ENCODE measurements at places on chromosomes 1 and 21.

- DNase-seq = no peak
Observed at GRCh38 chr1:208868554-208868953, 624.4 kb upstream of the PLXNA2 start.

DNA sequence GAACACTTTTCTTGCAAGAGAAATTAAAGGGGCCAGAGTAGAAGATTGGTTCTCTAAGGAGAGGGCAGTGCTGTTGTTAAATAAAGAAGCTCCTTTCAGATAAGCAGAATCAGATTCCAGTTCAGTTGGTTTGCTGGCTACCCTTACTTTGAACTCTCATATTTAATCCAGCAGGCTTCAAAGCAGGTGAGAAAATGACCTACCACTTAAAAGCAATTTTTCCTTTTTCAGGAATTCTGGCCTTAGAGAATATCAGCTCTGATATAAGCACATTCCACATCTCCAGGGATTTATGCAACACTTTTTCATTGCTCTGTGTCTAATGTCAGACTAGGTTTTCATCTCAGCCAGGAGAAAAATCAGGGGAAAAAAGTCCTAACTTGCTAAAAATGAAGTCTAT is 28.7 kb downstream of the WNT2B start:
- DNase-seq = no peak

DNA sequence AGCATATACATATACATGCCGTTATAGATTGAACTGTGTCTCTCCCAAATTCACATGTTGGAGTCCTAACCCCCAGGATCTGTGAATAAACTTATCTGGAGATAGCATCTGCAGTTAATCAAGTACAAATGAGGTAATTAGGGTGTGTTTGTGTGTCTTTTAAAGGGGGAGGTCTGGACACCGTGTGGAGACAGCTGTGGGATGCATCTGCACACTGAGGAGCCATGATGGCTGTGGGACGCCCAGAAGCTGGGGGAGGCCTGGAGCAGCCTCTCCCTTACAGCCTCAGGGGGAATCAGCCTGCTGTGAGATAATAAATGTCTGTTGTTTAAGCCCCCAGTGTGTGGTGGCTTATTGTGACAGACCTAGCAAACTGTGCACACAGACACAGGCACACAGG is 51.8 kb upstream of the COL18A1 start:
- no peak for DNase-seq

DNA sequence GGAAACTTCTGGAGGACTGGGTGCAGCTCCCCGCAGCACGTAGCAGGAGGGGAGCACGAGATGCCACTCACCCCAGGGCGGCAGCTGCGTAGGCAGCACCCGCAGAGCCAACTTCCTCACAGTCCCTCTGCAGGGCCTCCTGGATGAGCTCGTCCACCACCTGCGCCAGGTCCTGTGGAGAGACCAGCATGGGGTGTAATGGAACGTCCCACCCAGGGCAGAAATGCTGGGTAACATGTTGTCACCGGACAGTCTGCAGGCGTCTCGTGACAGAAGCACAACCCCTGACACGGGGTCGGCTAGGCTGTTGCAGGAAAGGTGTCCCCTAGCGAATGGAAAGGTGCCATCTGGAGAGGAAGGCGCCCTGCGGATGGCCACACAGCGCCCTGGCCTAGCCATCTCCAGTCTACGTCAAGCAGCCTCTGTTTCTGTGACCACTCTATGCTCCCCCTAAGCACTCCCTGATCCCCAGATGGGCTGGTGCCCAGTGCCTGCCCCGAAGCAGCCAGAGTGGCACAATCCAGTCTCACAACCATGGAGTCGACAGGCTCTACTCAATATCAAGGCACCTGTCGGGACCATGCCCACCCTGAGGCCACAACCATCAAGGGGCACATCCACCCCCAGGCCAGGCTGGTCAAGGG is 21.2 kb downstream of the MCM3AP start:
- no peak for DNase-seq

DNA sequence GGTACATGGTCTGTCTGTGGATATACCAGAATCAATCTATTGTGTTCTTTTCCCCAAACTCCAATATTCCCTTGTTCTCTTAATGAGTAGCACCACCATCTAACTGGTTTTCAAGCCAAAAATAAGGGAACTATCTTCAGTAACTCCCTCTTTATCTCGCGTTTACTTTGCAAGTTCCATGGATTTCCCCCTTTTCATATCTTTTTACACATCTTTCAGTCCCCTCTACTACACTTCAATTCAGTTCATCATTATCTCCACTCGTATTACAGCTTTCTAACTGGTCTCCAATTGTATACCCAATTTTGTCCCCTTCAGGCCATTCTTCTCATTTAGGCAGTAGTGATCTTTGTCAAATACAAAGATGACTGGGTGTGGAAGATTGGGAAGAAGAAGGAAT is 4.1 kb upstream of the TMCO1 start:
- no peak for DNase-seq

DNA sequence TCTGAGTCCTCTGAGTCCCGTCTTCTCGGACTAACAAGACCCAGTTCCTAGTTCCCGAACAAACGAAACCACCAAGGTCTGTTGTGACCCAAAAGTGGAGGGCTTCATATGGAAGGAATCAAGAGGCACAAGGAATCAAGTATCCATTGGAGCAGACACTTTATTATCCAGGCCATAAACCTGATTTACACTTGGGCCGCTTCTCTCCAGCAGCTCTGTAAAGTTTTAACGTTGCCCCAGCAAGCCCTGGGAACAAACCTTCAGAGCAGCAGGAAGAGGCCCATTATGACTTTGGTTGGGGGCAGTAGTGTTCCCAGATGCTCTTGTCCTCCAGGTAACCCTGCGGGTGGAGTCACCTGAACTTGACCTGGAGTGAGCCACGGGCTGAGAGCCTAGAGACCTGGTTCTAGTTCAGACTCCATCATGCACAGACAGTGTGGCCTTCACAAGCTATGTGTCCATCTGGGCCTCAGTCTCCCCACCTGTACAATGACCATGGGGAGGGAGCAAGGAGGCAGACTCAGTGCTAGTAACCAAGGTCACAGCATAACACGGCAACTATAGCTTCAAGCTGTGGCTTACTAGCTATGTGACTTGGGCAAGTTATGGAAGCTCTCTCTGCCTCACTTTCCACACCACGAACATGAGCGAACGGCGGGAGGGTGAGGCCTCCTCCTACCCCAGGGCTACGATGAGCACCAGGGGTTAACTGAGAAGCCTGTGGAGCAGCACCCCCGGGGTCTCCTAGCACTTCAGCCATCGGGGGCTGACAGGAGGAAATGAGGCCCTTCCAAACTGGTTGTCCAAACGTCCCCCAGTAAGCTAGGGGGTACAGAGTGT is 95.7 kb downstream of the GLIS1 start:
- DNase-seq = no peak

- no peak for DNase-seq
Observed at GRCh38 chr1:30166174-30166573, 557.2 kb downstream of the MATN1 start.

DNA sequence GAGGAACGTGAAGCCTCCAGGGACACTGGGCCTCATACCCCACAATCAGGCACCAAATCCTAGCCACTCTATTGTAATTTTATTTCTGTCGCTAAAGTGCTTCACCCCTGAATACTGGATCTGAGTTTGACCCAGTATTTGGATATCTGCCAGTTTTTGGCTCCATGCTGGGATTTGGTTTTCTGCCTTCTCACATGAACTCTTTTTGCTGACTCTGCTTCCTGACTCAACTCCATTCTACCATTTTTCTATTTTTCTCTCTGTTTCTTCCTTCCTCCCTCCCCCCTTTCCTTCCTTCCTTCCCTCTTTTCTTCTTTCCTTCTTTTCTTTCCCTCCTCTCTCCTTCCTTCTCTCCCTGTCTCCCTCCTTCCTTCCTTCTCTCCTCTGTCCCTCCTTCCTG is 151.3 kb upstream of the GJB5 start:
- no peak for DNase-seq

DNA sequence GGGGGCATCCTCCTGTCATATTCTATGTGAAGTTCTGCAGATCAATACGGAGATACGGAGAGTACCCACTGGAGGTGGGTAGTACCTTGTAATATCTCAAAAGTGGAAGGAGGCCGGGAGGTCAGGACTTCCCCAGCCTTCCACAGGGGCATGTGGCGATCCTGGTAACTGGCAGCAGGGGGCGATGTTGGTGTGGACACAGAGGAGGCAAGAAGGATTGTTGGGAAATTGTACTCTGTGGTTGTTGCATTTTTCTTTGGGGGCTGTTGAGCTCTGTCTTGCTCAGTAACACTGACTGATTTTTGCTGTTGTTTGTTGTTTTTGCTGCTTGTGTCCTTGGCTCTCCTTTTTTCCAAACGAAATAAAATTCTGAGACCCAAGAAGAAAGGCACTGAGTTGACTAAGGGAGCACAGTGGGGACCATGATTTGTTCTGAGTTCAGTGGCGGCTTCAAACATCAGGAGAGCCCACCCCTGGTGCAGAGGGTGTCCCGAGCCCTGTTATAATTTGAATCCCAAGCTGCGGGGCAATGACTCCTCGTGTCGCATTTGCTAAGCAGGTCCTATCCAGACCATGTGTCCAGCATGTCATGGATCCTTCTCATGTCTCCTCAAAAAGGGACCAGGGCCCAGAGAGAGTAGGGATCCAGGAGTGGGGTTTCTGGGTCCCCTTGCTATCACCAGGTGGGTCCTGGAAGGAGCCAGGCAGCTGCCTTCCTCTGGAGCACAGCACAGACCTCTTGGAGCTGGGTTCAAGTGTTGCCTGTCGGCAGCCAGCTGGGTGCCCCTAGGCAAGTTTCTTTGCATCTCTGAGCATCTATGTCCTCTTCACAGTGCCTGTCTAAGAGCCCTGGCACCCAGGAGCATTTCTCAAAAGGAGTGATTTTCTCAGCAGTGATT is 22.8 kb downstream of the LHX4 start:
- DNase-seq = peak; percentile 67

- no peak for DNase-seq
Observed at GRCh38 chr1:239831577-239832355, 259.9 kb upstream of the FMN2 start.

DNA sequence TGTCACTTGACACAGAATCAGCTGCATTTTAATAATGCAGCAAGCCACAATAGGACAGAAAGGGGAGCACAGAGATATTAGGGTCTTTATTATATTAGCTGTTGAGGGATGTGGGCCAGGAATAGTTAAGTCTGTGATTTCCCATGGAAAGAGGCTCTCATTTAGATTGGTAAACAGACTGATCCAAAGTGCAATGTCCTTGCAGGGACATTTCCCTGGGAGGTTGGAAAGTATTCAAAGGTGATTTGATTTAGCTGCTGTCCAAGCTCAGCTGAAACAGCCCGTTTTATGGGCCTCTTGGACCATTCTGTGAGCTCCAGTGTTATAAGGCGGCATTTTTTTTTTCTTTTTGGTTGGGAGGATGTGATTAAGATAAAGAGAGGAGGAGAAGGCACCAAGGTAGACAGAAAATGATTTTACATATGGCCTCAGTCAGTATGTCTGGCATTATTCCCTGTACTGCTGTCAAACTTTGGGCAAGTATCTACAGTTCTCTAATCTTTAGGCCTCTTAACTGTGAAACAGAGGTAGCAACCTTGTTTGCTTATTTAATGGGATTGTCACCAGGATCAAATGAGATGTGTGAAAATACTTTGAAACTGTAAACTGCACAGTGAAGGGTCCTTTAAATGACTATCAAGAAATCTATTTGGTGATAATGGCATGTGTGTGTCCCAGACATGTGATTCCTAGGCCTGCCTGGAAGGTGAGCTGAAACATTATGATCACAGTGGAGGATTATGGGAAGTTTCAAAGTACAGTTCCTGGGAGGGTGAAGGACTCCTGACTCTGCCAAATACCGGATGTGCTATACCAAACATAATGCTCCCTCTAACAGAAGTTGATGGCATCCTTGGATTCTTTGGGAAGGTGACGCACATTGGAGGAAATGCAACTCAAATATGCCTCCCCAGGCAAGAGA is 62.2 kb downstream of the NOS1AP start:
- no peak for DNase-seq

- DNase-seq = no peak
Observed at GRCh38 chr1:75373542-75374159, 237.3 kb downstream of the SLC44A5 start.

DNA sequence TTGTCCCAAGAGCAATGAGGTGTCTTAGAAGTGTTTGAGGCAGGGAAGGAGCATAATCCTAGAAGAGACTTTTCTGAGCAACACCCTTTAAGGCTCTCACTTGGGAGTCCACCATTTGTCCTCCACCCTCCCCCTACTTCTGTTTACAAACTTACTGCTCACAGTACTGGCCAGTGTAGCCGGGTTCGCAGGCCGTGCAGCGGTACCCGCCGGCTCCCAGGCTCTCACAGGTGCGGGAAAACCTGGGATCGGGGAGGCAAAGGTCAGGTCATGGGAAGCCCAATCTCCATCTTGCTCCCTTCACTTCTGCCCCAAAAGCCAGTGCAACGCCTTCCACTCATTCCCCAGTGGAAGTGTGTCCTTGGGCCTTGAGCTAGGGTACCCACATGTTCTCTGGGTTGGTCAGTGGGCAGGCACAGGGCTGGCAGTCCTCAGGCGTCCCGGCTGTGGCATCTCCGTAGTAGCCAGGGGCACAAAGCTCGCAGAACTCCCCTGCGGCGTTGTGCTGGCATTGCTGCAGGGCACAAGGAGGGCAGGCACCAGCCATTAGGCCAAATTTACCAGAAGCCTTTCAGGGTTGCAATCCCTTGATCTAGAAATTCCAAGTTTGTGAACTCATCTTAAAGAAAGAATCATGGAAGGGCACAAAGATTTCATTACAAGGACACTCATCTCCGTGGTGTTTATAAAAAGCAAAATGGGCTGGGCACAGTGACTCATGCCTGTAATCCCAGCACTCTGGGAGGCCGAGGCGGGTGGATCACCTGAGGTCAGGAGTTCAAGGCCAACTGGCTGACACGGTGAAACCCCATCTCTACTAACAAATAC is 49.8 kb downstream of the LDLRAD2 start:
- no peak for DNase-seq

DNA sequence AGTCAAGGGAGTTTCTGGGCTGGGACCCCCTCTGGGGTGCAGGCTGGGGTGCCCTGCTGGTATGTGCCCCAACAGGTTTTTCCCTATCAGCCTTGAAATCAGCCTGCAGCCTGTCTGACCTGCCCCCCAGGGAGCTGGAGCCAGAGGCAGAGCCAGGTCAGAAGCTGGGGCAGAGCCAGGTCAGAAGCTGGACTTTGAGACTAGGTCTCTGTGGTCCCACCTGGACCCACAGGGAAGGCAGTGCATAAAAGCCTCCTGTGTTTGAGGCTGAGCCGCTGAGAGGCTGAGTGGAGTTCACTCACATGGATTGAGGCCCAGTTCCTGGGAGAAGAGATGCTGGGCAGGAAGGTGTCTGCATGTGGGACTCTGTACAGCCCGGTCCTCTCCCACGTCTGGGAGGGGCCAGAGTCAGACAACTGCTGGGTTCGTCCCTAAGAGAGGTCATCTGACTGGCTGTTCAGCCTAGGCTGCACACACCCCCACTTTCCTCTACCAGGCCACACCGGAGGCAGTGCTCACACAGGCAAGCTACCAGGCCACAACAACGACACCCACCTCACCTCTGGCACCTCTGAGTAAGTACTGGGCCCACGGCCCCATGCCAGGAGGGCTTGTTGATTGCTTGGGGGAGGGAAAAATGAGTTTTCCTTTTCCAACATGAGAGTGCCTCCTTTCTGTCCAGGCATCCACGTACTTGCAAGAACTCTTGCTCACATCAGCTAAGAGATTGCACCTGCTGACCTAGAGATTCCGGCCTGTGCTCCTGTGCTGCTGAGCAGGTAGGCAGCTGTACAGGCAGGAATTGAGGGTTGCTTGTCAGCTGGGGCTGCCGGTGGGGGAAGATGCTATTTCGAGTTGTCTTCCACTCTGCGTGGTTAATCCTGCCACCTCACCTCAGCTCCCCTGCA is at the start of gene ANXA9:
TSS of gene ANXA9 (plus strand) at position 488 of the 908 bp plus-strand sequence. CDS start 814 bp downstream, outside the sequence.
- no peak for DNase-seq

Measured in CD4-positive, alpha-beta T cell treated with Interleukin-4 for 1 hour (primary cell).